Prostate gland (tissue), 2 donors: ENCODE measurements at places on chromosomes 11 and 22. TPM values are rescaled to one million over a fixed set of nuclear protein-coding genes. Genes with fewer than 3 reads are reported as not detected.

The DEUP1 gene
- 3.2 TPM for total RNA-seq

The CD3E gene
- total RNA-seq, result 4.6 TPM

The CCDC89 gene
- 1.4 TPM for total RNA-seq

The GLYATL2 gene
- total RNA-seq, result 1.7 TPM

The SLC1A2 gene
- 1.5 TPM for total RNA-seq

The OR4D5 gene
- total RNA-seq, result not detected

- no peak for DNase-seq
- no peaks in the 10 kb centered on the region for H3K36me3 ChIP-seq
- no peaks in the 10 kb centered on the region for H3K27me3 ChIP-seq
- H3K4me1 ChIP-seq, result peaks cover 2% of the 10 kb centered on the region
- peak overlapping the region; percentile 36 for H3K27ac ChIP-seq
- peak overlapping the region; percentile 18 for H3K4me3 ChIP-seq
These were observed 1.4 kb downstream of the TBX1 start for GRCh38 chr22:19761725-19762567.

DNA sequence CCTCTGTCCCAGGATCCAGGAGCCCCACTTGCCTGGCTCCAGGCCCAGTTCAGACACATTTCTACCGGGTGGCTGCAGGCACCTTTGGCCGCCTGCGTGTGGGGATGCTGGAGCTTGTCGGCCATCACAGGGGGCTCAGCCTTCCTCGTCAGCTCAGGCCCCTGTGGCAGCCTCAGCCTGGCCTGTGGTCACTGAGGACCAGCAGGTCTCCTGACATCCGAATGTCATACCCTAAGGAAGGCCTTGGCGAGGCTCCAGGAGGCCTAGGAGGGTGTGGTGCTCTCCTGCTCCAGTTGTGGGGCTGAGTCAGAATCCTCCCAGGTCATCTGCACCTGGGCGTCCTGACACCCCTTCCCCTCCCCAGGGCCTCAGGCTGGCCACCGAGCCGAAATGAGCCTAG is 14.9 kb upstream of the SOX10 start:
- H3K4me3 ChIP-seq, result no peak overlapping the region
- no peaks in the 10 kb centered on the region for H3K27me3 ChIP-seq
- no peak for DNase-seq
- no peak overlapping the region for H3K27ac ChIP-seq
- H3K36me3 ChIP-seq, result no peaks in the 10 kb centered on the region
- H3K4me1 ChIP-seq, result no peaks in the 10 kb centered on the region

DNA sequence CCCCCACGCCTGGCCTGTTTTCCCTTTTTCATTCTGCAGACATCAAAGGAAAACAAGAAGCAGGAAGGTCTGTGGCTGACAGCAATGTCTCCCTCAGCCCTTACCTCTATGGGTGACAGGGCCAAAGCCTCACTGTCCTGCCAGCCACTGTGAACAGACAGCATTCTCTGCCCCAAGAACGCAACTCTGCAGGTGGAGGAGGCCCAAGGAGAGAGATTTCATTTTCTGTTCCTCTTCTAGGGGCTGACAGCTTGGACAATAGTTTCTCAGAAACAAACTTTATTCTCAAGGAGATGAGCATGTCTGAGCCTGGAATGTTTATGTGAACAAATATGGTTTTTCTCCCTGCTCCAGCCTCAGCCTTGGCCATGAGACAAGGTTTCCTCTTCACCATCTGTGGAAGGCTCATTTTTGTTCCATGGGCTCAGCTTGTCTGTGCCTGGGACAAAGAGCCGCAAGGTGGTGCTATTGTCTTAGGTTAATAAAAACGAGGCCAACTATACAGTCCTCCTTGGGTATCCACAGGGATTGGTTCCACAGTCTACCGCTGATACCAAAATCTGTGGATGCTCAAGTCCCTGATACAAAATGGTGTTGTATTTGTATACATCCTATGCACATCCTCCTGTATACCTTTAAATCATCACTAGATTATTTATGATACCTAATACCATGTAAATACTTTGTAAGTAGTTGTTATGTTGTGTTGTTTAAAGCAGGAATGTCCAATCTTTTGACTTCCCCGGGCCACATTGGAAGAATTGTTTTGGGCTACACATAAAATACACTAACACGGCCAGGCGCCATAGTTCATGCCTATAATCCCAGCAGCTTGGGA is 5.8 kb downstream of the PIWIL3 start:
- no peaks in the 10 kb centered on the region for H3K36me3 ChIP-seq
- no peaks in the 10 kb centered on the region for H3K27me3 ChIP-seq
- no peak overlapping the region for H3K27ac ChIP-seq
- no peak overlapping the region for H3K4me3 ChIP-seq
- peak; percentile 81 for DNase-seq

- H3K4me3 ChIP-seq, result no peak overlapping the region
- DNase-seq, result no peak
- H3K27ac ChIP-seq, result no peak overlapping the region
- H3K27me3 ChIP-seq, result no peaks in the 10 kb centered on the region
These were observed 2.8 kb upstream of the USP2 start for GRCh38 chr11:119384332-119384731.

DNA sequence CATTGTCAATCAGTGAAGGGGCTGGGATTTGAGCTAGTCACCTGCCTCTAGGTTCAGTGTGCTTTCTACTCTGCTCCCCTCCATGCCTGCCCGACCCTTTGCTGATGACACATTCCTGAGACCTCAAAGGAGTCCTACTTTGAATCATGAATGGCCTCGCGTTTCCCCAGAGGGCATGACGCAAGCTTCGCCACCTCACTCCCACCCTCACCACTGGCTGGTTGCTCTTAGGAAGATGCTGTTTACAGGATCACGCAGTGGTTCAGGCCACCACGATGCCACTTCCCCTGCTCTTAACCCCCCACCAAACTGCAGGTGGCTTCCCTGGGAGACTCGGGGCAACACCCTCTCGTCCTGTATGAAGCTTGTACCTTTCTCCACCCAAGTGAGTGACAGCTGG is 62.9 kb upstream of the B3GAT1 start:
- H3K27ac ChIP-seq, result no peak overlapping the region
- no peaks in the 10 kb centered on the region for H3K4me1 ChIP-seq
- H3K27me3 ChIP-seq, result peaks cover 3% of the 10 kb centered on the region
- no peaks in the 10 kb centered on the region for H3K36me3 ChIP-seq
- DNase-seq, result no peak
- H3K4me3 ChIP-seq, result no peak overlapping the region

DNA sequence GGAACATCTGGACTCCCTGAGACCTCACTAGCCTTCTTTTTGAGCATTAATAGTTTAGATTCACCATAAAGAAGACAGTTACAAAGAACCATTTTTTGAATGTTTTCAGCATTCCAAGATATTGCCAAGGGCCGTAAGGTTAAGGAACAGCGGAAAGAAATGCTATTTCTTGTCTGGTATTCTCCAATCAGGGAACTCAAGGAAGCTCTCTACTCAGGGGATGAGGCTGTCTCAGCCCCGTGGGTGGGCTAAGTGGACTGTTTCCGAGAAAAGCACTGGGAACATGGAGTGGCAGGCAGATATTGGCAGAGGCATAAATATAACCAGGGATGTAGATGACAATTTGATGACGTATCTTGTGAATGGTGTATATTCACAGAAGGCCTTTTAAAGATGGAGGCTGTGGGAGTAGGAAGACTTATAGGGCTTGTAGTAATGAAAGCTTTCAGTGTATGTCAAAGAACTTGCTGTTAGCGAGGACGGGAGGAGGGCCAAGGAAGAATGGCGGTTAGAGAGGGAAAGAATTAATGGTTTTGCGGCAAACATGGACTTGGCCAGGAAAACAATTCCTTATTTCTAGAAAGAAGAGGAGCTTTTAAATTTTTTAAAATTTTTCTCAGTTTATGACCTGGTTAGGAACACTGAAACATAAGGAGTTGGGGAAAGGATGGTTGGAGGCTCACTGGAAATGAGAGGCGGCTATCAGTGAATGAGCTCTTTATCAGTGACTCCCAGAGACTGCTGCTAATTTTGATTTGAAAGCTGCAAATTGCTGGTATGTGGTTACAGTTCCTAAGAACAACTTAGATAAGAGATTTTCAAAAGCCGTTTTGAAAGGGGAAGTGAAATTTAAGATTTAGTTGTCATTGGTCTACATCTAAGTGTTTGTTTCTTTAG is 64.6 kb downstream of the ST3GAL4 start:
- no peaks in the 10 kb centered on the region for H3K36me3 ChIP-seq
- H3K27ac ChIP-seq, result no peak overlapping the region
- H3K4me1 ChIP-seq, result peaks cover 4% of the 10 kb centered on the region

DNA sequence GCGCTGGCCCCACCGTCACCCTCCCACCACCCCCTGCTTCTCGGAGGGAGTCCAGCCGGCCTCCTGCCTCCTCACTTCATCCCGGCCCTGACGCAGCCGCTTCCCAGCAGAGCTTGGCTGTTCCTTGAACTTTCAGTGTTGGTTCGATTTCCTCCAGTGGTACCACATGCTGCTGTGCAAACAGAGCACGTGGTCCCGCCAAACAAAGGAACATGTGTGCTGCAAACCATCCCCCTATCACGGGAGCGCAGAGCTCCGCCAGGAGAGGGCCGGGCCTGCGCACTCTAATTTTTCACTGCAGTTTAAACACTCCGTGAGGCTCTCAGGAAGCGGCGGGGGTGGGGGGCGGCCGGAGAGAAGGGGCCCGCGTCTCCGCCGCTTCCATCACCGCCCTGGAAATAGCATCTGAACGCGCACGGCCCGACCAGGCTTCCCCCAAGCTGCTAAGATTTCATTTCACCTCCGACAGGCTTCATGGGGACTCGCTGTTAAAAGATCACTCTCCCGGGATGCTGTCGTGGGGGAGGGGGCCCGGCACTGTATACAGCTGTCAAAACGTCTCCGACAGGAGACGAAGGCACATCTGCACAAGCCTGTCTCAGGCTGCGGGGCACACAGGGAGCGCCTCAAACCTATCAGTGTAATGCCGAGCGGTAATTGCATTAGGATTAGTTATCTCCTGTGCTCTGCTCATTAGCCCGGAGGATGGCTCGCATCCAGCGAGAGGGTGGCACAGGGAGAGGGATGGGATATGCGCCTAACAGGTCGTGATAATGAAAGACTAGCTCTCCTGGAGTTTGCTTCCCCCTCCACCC is 269.9 kb upstream of the SORL1-AS1 start:
- DNase-seq, result peak; percentile 42
- H3K27me3 ChIP-seq, result no peaks in the 10 kb centered on the region
- H3K4me1 ChIP-seq, result no peaks in the 10 kb centered on the region
- H3K4me3 ChIP-seq, result peak overlapping the region; percentile 24

GRCh38 chr11:94557992-94558391 is 9.2 kb upstream of the PIWIL4 start:
- no peaks in the 10 kb centered on the region for H3K4me1 ChIP-seq
- no peak overlapping the region for H3K4me3 ChIP-seq
- no peak overlapping the region for H3K27ac ChIP-seq

DNA sequence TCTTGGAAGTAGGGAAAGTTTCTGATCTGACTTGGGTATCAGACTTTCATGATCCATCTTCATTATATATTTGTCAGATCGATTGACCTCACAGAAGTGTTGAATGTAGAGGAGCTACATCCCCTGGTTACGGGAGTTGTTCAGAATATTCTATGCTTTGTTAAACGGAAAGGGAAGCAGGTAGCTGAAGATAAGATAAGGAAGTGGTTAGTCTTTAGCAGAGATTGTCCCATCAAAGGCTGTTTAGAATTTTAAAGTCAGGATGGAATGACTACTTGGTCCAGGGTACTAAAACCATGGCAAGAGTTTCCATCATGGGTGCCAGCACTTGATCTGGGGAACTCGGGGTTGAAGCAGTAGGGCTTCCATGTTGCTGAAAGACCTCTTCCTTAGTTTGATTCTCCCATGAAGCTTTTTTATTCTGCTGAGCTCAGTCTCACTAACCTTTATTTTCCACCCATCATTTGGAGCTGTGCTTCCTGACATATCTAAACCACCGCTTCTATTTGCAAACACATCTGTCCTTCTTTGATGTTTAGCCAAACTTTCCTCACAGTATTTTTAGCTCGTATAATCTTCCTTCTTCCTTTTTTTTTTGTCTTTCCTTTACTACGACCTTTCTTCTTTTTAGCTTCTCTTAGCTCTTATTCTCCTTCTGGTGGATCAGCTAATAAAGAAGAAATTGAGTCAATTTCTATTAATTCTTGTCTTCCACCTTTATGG is 4.0 kb upstream of the C22orf31 start:
- H3K36me3 ChIP-seq, result no peaks in the 10 kb centered on the region
- H3K4me3 ChIP-seq, result no peak overlapping the region
- no peaks in the 10 kb centered on the region for H3K27me3 ChIP-seq
- H3K4me1 ChIP-seq, result no peaks in the 10 kb centered on the region
- H3K27ac ChIP-seq, result no peak overlapping the region

- DNase-seq, result no peak
- H3K36me3 ChIP-seq, result peaks cover 4% of the 10 kb centered on the region
- no peak overlapping the region for H3K4me3 ChIP-seq
- no peaks in the 10 kb centered on the region for H3K4me1 ChIP-seq
- H3K27me3 ChIP-seq, result no peaks in the 10 kb centered on the region
- H3K27ac ChIP-seq, result no peak overlapping the region
These were observed 19.7 kb downstream of the CTR9 start for GRCh38 chr11:10770626-10771254.

GRCh38 chr11:123740787-123741158 is 687 bp downstream of the ZNF202 start:
- no peaks in the 10 kb centered on the region for H3K27me3 ChIP-seq
- H3K27ac ChIP-seq, result peak overlapping the region; percentile 72
- H3K4me3 ChIP-seq, result peak overlapping the region; percentile 96
- no peaks in the 10 kb centered on the region for H3K36me3 ChIP-seq
- no peak for DNase-seq

GRCh38 chr11:116691771-116692177 is 81.0 kb downstream of the BUD13 start:
- H3K27ac ChIP-seq, result no peak overlapping the region
- H3K4me3 ChIP-seq, result no peak overlapping the region
- no peaks in the 10 kb centered on the region for H3K36me3 ChIP-seq
- DNase-seq, result peak; percentile 16
- H3K4me1 ChIP-seq, result no peaks in the 10 kb centered on the region

GRCh38 chr11:68695531-68695930 is 11.2 kb downstream of the GAL start:
- no peak overlapping the region for H3K27ac ChIP-seq
- H3K27me3 ChIP-seq, result no peaks in the 10 kb centered on the region
- no peak overlapping the region for H3K4me3 ChIP-seq
- H3K36me3 ChIP-seq, result no peaks in the 10 kb centered on the region

DNA sequence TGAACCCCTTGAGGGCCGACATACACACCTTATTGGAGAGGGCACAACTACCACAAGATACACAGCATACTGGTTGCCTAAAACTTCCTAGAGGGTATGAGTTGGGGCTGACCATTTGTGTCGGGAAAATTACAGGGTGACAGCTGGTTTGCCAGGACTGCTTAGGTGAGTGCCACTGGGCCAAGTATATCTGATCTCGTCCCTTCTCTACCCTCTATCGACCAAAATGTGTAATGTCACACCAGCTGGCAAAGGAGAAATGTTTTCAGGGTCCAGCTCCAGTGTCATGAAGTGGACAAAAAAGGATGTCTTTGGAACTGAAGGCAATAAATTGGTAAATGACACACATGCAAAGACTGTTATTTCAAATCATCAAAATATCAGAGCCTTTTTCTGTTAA is 126.1 kb downstream of the PGR start:
- no peak overlapping the region for H3K27ac ChIP-seq
- no peaks in the 10 kb centered on the region for H3K27me3 ChIP-seq
- H3K4me1 ChIP-seq, result no peaks in the 10 kb centered on the region
- DNase-seq, result no peak
